ENCODE measurements at places on chromosomes 7 and 10.

- DNase-seq, result no peak
Observed at GRCh38 chr10:48603421-48604038, 1.3 kb downstream of the ARHGAP22 start.

DNA sequence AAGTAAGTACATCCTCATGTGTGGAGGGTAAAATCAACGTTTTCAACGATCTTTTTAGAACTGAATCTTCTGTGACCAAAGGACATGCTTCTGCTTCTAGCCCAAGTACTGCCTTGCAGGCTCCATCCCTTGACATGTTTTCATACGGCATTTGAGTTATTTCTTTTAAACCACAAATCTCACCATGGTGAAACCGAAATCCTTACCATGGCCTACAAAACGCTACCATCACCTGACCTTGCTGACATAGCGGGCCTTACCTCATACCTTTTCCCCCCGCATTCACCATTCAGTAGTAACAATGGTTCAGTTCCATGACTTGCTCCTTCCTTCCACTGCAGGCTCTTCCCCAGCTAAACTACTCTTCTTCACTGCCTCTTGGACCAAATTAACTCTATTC, 3.5 kb downstream of the RNF216 start:
- DNase-seq, result peak; percentile 15

- DNase-seq, result no peak
Observed at GRCh38 chr7:727104-727805, at the start of gene PRKAR1B. TSS of gene PRKAR1B (minus strand) at chr7:727281. CDS start at chr7:711505, 15,776 bp downstream.

DNA sequence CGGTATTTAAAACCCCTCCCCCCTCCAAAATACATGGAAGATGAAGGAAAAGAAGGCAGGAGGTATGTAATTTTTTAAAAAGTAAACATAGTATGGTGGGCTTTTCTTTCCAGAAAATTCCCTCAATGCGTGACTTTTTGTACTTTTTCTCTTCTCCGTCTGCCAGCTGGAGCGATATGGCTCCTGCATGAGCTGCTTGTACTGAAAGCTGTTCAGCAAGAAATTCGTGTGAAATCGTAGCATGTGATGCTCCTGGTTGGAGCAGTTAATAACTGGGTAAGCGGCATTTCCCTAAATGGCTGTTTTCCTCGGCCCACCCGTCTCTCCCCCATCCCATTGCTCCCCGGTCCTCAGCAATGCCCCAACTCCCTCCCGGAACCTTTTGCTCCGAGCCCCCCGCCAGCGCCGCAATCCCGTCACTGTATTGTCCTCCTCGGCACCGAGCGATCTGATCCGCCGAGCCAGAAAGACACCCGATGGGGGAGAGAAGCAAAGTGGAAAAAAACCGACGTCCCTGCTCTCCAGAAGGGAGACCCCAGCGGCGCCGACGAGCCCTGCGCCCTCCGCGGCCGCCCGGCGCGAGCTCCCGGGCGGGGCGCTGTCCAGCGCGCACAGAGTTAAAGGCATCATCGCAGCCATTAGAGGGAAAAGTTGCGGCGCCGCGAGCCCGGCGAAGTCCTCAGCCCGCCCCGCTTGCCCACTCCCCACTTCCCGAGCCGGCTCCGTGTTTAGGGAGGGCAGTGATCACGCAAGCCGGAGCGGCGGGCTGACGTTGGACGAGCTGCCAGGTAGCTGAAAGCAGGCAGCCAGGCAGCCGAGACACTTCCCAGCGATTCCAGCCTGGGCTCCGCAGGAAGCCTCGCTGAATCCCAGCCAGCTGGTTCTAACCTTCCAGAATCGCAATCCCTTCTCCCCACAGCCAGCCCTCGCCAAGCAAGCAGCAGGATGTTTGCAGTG, at the start of gene VSTM2A:
Gene VSTM2A (plus strand): TSS at position 707 of the 957 bp plus-strand sequence. CDS start 356 bp downstream, outside the sequence.
- no peak for DNase-seq

DNA sequence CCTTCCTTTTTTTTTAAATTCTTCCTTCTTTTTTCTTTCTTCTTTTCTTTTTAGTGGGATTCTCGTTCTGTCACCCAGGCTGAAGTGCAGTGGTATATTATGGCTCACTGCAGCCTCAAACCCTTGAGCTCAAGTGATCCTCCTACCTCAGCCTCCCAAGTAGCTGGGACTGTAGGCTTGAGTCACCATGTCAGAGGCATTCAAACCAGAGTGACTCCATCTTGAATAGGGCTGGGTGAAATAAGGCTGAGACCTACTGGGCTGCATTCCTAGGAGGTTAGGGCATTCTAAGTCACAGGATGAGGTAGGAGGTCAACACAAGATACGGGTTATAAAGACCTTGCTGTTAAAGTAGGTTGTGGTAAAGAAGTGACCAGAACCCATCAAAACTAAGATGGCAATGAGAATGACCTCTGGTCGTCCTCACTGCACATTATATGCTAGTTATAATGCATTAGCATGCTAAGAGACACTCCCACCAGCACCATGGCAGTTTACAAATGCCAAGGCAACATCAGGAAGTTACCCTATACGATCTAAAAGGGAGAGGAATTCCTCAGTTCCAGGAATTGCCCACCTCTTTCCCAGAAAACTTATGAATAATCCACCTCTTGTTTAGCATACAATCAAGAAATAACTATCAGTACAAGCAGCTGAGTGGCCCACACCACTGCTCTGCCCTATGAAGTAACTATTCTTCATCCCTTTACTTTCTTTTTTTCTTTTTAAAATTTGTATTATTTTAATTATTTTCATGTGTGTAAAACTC, 99.0 kb upstream of the ITGB1 start:
- no peak for DNase-seq

GRCh38 chr7:121610243-121610642, 214.1 kb upstream of the FAM3C start:
- DNase-seq, result no peak

GRCh38 chr7:158072991-158073730, 514.5 kb downstream of the PTPRN2 start:
- no peak for DNase-seq

- no peak for DNase-seq
Observed at GRCh38 chr10:115866691-115867090, 406.3 kb downstream of the GFRA1 start.

DNA sequence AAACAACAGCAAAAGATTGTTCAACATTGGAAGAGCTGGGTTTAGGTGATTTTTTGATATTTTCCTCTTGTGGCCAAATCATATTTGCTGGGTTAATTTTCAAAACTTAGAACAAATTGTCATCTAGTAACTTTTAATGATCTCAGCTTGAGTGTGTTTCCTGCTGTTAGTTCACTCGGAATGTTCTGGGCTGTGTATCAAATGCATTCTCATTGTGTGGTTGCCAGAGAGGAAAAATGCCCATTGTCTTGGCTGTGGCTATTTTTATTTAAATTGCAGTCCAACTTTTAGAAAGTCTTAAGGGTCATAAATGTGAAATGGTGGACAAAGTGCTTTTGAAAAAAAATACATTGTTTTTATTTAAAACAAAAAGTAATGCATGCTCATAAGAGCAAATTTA, 542.0 kb downstream of the TNS3 start:
- no peak for DNase-seq

DNA sequence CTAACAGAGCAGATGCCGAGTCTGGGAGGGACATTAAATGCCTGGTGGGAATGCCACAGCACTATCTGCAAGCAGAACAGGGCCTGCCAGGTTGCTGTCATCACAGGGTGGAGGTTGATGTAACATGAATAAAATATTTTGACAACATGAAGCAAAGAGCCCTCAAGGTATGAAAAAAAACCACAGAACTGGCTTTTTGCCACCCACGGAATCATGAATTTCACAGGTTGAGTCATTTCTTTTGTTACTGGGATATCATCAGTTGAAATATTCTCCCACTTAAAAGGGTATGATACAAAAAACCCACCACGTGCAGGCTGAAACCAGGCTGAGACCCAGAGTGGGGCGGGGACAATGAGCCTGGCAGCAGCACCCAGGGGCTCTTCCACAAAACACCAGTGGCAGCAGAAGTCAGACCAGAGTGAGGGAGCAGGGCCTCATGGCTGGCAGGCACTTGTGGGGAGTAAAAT, 220.1 kb downstream of the TNS3 start:
- DNase-seq, result peak; percentile 12

GRCh38 chr7:99005776-99006175, 127.4 kb downstream of the TRRAP start:
- no peak for DNase-seq

DNA sequence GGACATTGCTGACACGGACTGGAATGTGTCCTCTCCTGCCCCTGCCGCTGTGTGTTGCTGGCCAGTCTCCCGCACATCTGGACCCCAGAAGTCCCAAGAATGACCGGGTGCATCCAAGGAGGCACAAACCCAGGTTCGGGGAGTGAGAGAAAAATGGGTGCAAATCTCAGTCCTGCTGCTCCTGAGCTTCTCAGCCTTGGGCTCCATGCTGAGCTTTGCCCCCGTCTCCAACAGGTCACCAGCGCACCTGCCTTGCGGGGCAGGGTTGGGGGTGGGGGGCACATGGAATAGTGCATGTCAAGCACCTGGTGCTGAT, 6.0 kb upstream of the NANOS1 start:
- DNase-seq, result no peak
